Spinal cord (tissue), 10 donors: ENCODE measurements at places on chromosomes 7 and 10. TPM values are rescaled to one million over a fixed set of nuclear protein-coding genes. Genes with fewer than 3 reads are reported as not detected.

The OIT3 gene
- 0.40 TPM for total RNA-seq

GRCh38 chr7:31036924-31037323, 15.2 kb upstream of the ADCYAP1R1 start:
- no peak for DNase-seq

GRCh38 chr10:60479305-60480020, 89.8 kb upstream of the ANK3 start:
- no peak for DNase-seq

- DNase-seq, result no peak
Measured at GRCh38 chr7:131503639-131504038, 52.8 kb downstream of the PODXL start.

GRCh38 chr7:69545175-69545574, 53.1 kb upstream of the AUTS2 start:
- DNase-seq, result no peak

- DNase-seq, result no peak
Measured at GRCh38 chr10:35751347-35751746, 109.3 kb upstream of the FZD8 start.

DNA sequence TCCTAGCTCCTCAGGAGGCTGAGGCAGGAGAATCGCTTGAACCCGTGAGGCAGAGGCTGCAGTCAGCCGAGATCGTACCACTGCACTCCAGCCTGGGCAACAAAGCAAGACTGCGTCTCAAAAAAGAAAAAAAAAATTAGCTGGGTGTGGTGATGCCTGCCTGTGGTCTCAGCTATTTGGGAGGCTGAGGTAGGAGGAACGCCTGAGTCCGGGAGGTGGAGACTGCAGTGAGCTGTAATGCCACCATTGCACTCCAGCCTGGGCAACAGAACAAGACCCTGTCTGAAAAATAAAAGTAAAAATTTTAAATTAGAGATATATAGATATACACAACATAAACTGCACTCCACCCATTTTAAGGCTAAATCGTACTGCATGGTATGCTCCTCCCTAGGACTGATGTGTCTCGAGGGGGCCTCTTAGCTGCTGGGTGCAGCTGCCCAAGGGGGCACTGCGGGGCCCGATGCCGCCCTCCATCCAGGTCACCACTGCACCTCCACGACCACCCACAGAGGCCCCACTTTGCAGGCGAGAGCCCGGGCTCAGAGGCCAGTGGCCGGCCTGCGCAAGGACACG, 40.9 kb upstream of the FOXK1 start:
- no peak for DNase-seq
